Urothelium cell line (cell line): ENCODE measurements at places on chromosomes 7 and 10.

DNA sequence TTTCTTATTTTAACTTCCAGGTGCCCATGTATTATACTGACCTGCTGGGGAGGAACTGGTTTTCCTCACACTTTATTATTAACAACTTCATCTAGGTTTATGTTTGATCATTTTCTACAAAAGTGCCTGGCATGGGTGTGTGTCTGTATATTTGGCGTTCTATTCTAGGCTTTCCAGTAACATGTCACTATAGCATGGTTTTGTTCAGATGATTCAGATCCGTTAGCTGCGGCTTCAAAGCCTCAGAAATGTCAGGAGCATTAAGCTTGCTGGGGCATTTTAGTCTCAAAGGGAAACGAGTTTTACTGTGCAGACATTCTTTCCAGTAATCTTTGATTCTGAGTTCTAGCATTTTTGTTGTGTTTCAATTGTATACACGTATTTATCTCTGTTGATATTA is 2.3 kb downstream of the INPP5A start:
- DNase-seq = no peak

DNA sequence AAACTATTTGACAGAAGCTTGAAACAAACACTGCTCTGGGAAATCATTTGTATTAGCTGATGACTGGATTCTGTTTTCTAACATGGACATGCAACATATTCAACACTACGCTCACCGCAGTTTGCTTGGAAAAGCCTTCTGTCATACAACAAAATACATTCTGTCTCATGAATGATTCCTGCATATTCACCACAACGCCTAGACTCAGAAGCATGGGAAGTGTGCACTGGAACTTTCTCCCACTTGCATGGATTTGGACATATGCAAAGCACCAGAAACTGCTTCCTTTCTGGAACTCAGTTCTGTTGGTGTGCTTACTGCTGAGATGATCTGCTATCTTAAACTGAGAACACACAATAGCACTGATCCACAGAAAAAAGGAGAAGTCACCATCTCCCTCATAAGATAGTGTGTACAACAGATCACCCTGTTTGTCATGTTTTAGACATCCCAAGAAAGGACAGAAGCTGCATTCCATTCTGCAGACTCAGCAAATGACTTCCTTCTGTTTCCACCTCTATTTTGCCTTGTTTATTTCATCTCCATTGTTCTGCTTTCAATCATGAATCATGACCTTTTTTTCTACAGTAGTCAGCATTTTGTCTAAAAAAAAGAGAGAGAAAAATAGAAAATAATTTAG is 115.8 kb downstream of the HTR7 start:
- DNase-seq = peak; percentile 29

DNA sequence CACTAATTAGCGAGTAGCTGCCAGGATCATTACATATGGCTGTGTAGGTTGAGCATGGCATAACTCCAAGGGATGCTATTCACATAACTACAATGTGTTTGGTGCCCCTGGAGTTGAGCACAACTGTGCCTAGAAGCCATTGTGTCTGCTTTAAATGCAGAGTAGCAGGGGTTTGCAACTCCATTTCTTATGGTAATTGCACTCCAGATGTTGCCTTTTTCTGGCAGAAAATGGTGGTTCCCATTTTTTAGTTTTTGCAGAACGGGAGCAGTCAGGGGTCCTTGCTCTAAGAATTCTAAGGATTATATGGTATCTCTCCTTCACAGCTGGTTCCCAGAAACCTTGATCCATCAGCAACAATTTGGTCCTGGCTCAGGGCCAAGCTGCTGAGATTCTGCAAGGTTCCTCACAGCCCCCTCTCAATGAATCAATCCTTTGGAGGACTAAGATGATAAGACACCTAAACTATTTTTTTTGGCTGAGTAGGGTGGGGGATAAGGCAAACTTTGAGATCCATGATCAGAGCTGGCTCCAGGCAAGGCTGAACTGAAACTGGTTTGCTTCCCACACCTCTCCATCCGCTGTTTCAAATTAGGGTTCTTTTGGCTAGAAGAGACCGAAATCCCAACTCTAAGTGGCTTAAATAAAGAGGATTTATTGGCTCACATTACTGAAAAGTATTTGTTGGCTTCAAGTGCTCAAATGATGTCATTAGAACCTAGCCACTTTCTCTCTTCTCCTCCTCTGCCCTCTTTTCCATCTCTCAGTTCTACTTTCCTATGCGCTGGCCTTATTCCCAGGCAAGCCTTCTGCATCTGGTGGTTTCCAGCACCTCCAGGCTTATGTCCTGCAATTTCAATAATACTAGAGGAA is 97.5 kb upstream of the CCDC6 start:
- DNase-seq = no peak

- DNase-seq = no peak
These were observed 45.6 kb downstream of the ZNF438 start for GRCh38 chr10:30986053-30986555.

DNA sequence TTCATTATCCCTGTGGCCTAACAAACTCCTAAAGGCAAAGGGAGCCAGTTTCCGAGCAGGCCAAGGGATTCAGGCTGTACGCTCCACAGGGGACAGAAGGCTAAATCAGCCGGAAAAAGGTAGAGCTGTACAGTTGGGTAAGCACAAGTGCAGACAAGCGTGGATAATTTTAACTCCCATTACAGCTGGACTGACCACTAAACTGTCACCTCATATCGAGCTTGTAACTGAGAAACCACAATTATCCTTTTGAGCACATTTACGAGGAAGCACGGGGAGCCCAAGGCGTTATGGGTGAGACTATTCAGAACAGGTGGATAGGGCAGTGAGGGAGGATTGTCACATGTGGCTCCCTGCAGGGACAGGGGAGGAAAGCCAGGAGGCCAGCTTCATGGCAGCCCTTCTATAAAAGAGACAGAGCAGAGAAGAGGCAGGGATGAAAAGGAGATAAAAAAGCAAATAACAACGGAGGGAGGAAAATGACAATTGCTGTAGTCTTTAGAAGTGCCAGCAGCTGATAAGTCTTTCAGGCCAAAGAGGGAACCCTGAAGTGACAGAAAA is 288.0 kb downstream of the FGFR2 start:
- DNase-seq = no peak

- no peak for DNase-seq
These were observed 486.3 kb downstream of the POM121L12 start for GRCh38 chr7:53521638-53522184.

- DNase-seq = peak; percentile 3
These were observed 7.0 kb downstream of the NPC1L1 start for GRCh38 chr7:44534087-44534486.

DNA sequence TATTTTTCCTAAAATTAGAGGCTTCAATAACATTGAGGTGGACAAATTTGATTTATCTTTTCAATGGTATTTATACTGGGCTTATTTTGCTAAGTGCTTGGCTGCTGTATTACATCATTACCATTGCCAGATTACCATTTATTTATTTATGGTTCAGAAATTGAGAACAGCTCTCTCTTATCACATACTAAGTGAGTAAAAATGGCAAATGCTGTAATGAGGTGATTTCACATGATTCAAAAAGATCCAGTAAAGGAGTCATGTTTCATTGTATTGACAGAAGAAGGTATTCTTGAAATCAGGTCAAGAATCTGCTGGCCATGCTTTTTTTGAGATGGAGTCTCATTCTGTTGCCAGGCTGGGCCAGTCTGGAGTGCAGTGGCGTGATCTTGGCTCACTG is 322.6 kb downstream of the KIF20B start:
- no peak for DNase-seq

DNA sequence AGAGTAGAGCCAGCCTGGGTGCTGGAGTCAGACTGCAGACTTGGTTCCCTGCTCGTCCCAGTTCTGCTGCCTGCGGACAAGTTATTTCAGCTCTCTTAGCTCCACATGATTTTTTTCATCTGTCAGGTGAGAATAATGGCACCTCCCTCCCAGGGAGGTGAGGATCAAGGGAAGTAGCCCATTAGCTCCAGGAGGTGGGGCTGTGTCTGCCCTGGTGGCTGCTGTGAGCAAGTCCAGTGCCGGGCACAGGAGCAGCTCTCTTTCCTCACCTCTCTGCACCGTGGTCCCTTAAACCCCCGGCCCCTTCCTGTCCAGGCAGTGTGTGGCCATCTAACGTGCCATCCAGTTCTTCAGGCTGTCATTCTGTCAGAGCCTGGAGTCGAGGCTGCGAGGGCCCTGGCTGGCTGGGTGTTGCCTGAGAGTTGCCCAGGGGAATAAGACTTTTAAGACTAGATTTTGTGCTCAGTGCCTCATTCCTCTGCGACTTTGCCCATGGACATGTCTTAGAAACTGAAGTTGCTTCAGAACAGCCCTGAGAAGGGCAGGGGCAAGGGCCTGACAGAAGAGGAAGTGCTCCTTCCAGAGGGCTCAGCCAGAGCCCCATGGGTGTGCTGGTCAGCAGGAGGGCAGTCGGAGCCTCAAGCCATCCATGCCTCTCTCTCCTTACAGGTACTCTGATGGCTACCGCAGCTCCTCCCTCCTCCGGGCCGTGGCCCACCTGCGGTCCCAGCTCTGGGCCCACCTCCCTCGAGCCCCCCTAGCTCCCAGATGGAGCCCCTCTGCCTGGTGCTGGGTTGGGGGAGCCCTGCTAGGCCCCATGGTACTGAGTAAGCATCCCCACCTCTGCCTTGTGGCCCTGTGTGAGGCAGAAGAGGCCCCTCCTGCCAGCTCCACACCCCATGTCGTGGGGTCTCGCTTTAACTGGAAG is 5.0 kb downstream of the ABCB8 start:
- DNase-seq = no peak

GRCh38 chr10:12685261-12686058 is 316.1 kb downstream of the CCDC3 start:
- no peak for DNase-seq

GRCh38 chr10:80488539-80489066 is 34.5 kb downstream of the TSPAN14 start:
- DNase-seq = no peak

DNA sequence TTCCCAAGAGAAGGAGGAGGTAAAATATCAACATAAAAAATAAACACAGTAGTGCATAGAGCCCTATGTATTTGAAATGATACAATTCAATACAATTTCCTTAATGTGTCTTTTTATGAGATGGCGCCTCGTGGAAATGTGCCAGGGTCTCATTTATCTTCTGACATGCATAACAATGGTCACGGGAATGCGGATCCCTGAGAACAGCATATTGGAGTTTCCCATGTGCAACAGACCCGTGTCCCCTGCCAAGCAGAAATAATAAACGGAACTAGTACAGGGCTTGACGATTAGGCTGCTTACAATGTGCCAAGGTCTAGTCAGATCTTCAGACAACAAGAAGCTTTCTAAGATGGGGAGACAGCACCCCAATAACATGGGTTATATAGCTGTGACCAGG is 217.9 kb downstream of the ARHGAP21 start:
- DNase-seq = no peak

- no peak for DNase-seq
These were observed 42.6 kb downstream of the ZNF518A start for GRCh38 chr10:96172666-96173065.
